ENCODE measurements at places on chromosomes 12 and 14.

GRCh38 chr12:118430516-118430915, 54.2 kb downstream of the SUDS3 start:
- DNase-seq: no peak

DNA sequence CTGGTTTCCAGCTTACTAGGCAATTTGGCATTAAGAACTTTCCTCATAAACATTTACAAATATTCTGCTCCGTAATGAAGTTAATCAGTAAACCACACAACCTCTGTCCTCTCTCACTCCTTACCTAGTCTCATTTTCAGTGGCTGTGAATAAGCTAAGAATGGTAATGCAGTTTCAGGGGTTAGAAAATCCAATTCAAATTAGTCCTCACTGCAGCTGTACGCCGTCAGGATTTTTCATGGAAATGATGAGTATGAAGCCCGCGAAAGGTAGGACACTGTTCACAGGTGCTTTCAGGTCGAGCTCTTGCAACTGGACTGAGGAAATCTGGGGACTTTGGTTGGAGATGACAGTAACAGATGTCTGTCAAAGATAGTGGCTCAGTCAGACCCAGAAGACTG, 29.6 kb downstream of the NR1H4 start:
- DNase-seq: no peak

DNA sequence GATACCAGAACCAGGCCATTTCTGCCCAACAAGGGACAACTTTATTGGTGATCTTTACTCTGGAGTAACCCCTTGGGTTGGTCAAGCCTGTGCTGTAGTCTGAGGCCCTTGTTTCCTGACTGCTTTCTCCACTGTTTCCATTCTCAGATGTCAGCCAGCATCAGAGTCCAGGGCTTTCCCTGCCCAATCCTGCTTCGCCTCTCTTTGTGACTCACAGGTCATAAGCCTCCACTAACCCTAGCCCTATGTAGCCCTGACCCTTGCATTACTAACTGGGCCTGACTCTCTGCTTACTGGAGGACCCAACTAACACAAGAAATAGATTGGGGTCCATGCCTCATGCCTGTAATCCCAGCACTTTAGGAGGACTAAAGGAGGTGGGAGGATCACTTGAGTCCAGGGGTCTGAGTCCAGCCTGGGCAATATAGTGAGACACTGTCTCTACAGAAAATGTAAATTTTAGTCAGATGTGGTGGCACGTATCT, 8.6 kb upstream of the SNRNP35 start:
- no peak for DNase-seq

DNA sequence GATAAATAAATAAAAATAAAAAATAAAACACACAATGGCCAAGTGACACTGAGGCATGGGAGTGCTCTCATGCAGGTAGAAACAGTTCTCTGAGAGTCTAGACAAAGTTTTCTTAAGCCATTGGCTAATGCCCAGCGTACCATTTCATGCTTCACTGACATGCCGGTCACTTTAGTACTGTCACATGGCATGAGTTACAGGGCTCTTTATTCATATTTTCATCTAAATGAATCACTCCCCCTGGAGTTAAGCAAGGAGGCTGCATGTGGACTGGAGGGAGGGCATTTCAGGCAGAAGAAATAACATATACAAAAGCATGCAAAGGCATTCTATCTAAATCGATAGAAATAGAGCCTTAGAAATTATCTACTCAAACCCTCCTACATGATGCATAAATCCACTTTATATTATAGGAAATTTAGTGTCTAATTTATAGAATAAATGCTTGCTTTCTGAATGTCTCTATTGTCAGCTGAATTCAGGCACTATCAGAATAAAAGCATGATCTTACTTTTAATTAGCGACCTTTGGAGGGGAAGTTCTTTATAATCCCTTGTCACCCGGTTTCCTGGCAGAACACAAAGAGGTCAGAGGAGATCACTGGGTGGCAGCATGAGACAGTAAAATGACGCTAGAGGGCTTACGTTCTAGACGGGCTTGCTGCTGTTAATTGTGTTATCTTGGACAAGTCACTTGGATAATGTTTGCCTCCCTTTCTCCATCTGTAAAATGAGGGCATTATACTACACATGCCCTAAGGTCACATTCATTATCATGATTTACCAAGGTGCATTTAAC, 17.5 kb downstream of the DYRK4 start:
- DNase-seq: peak; percentile 80

DNA sequence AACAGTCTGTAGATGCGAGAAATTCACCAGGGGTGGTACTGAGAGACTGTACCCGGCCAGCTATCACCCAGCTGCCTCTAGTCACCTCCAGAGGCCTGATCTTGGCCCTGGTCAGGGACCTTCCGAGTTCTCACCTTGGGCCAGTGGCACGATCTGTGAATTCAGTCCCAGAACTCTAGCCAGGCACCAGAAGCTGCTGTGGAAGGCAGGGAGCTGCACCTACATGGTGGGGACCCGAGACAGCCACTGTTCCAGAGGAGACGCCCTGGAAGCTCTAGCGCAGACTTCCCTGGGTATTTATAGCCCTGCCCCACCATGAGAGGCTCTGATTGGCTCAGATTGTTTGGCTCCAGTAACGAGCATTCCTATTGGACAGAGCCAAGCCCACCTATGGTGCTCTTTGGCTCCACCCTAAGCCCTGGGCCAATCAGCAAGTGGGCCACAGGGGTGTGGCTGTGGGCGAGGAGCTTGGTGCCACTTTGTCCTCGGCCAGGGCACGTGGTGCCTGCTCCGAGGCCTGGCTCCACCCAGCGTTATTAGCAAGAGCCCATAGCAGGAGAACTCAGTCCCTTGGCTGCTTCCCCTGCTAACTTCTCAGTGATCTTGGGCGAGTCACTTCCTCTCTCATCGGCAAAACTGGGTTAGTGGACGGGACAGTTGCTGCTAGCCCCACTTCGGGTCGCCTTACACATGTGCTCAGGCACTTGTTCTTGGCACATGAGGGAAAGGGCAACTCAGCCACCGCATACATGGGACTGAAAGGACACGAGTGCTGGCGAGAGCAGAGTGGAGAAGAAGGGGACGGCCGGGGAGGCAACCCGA, 89.0 kb upstream of the BCL11B start:
- no peak for DNase-seq

GRCh38 chr12:105428793-105429395, 98.4 kb downstream of the C12orf75 start:
- DNase-seq: peak; percentile 40
